ENCODE measurements at places on chromosomes 6 and 20.

DNA sequence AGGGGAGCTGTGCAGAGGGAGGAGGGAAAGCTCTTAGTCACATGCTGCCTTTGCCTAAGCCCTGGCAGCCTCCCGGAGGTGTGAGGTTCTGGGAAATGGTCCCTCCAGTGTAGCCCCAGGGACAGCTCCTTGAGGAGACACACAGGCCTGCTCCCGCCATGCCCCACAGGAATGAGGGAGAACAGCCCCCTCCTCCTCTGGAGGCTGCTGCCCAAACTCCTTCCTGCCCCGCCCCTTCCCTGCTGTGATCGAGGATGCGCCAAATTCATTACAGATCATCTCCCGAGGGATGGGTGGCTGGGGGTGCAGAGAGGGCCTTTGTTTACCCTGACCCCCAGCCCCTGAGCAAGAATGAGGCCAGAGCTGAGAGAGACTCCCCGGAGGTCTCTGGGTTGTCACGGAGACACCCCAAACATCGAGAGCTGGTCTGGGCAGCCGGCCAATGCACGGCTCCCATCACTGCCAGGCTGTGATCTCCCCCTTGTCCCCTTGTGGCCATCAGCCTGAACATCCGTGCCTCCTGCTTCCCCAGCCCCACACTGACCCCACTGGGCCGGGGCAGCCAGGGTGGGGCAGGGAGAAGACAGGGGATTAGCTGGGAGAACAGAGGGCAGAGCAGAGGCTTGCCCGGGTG, 8.4 kb downstream of the CYP21A2 start:
- DNase-seq: no peak

GRCh38 chr20:54017846-54018245, 52.5 kb downstream of the BCAS1 start:
- no peak for DNase-seq

- DNase-seq: no peak
Measured at GRCh38 chr6:30007132-30007764, 53.8 kb upstream of the POLR1H start.

GRCh38 chr20:62349556-62350097, 17.5 kb downstream of the LAMA5 start:
- no peak for DNase-seq

DNA sequence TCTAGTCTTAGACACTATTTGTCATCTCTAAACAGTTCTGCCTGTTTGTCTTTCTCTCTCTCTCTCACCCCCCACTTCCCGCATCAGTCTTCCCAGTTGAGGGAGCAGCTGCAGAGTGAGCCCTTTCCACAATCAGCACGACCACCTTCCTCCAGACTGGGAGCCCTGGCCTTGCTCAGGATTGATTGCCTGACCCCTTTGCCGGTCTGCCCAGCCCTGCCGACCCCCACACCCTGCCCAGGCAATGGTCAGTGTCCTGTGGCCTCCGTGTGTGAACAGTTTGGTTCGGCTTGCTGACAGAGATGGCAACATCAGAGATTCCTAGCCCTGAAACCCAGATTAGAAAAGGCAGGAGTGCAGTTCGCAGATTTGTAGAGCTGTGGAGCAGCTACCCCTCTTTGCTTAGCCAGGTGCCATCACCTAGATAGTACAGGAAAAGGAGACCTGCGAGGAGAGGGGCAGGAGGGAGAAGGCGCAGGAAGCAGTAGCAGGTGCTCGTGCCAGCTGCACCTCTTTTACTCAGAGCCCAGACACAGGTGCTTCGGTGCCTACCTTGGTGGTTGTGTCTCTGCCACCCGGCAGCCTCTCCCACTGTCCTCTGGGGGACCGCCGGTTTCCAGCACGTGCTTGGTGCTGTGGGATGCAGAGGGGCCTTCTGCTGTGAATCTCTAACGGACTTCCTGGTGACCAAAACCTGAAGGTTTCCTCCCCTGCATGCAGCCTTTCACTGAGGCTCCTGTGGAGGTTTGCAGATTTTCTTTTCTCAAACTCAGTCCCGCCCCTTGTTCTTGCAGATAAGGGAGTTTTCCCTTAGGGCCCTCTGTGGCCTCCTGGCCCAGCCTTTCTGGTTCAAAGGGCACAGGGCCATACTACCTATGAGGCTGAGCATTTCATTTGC, 92.4 kb downstream of the SCML4 start:
- DNase-seq: no peak

DNA sequence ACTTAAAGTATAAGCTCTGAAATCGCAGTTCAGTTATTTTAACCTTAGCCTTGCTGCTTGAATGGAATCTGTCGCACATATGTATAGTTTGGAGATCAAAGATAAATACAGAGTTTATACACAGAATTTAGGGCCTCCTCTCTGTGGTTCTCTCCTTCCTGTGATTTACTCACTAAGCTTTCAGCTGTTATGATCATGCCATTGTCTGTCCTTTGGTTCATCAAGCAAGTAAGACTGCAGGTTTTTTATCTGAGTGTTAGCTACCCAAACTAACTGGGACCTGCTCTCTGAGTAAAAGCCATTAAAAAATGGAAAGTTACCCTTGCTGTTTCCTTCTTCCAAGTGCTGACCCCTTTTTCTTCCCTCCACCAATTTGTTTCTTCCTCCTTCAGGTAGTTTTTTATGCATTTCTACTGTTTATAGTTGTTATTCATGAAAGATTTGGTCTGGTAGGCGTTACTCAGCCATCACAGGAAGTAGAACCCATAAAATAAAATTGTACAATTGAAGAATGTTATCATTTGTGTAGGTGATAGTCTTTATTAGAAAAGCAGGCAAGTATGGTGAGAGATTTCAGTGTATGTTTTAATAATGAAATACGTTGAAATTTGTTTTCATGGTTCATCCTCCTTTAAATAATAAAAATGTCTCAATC, 33.7 kb upstream of the SUMO4 start:
- DNase-seq: no peak

GRCh38 chr6:106141441-106142237, 55.5 kb downstream of the PRDM1 start:
- DNase-seq: no peak

GRCh38 chr20:39249798-39250197, 287.7 kb downstream of the DHX35 start:
- DNase-seq: no peak

DNA sequence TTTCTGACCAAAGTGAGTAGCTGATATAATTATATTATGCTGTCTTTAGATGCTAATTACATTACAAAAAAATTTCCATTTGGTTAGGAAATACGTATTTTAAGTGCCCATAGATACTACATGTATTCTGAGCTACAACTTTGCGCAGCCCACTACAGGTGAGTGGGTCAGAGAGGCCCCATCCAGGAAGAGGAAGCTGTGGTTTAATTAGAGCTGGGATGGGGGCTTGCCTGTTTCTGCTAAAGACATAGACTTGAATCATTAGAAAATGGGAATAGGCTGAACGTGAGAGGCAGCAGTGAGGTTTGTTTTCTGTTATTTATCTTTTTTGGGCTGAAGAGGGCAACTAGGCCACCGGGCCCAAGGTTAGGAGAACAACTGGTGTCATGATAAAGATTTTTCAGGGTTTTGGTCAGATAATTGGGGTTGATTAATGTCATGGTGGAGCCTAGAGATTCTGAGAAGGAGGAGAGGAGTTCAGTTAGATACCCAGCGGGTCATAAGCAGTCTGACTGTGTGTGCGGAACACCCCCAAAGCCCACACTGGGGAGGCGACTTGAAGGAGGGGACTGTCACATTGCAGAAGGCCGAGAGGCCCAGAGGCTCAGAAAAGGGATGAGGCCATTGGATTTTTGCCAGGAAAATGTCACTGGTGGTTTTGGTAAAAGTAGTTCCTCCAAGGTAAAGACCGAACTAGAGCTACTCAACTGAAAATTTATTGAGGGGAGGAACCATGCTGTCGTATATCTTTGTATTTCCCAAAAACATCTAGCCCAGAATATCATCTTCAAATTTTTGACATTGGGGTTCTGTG, 14.5 kb upstream of the IRF4 start:
- DNase-seq: no peak

DNA sequence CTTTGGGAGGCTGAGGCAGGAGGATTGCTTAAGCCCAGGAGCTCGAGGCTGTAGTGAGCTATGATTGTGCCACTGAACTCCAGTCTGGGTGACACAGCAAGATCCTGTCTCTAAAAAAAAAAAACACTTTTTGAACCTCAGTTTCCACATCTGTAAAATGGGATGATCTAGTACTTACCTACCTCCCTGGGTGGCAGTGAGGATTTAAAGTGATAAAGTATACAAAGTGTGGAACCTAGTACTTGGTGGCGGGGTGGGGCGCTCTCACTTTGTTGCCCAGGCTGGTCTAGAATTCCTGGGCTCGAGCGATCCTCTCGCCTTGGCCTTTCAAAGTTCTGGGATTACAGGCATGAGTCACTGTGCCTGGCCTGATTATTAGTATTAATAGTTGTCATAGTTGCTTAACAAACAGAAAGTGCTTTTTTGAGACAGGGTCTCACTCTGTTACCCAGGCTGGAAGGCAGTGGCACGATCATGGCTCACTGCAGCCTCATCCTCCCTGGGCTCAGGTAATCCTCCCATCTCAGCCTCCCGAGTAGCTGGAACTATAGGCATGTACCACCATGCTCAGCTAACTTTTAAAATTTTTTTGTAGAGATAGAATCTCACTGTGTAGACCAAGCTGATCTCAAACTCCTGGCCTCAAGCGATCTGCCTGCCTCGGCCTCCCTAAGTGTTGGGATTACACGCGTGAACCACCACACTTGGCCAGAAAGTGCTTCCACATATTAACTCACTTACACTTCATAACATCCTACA, 7.0 kb upstream of the PLTP start:
- no peak for DNase-seq

DNA sequence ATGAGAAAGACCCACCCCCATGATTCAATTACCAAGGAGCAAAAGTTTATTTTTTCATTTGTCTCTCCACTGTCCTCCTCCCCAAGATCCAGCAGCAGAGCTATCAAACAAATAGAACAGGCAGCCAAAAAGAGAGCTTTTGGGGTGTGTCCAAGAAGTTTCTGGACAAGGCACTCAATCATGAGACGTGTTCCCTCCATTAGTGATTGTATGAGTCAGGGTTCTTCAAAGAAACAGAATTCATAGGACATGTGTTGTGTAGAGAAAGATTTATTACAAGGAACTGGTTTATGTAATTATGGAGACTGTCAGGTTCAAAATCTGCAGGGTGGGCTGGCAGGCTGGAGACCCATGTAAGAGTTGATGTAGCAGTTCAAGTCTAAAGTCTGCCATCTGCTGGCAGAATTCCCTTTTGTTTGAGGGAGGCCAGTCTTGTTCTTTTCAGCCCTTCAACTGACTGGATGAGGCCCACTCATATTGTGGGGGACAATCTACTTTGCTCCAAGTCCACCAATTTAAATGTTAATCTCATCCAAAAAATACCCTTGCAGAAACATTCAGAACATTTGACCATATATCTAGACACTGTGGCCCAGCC, 248.1 kb upstream of the OPRM1 start:
- no peak for DNase-seq

DNA sequence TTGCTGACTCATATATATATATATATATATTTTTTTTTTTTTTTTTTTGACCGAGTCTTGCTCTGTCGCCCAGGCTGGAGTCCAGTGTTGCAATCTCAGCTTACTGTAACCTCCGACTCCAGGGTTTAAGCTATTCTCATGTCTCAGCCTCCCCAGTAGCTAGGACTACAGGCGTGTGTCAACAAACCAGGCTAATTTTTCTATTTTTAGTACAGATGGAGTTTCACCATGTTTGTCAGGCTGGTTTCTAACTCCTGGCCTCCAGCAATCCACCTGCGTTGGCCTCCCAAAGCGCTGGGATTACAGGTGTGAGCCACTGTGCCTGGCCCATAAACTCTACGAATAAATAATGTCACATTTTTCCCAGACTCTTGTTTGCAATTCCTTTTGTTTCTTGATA, 4.8 kb downstream of the LRP11 start:
- DNase-seq: no peak

DNA sequence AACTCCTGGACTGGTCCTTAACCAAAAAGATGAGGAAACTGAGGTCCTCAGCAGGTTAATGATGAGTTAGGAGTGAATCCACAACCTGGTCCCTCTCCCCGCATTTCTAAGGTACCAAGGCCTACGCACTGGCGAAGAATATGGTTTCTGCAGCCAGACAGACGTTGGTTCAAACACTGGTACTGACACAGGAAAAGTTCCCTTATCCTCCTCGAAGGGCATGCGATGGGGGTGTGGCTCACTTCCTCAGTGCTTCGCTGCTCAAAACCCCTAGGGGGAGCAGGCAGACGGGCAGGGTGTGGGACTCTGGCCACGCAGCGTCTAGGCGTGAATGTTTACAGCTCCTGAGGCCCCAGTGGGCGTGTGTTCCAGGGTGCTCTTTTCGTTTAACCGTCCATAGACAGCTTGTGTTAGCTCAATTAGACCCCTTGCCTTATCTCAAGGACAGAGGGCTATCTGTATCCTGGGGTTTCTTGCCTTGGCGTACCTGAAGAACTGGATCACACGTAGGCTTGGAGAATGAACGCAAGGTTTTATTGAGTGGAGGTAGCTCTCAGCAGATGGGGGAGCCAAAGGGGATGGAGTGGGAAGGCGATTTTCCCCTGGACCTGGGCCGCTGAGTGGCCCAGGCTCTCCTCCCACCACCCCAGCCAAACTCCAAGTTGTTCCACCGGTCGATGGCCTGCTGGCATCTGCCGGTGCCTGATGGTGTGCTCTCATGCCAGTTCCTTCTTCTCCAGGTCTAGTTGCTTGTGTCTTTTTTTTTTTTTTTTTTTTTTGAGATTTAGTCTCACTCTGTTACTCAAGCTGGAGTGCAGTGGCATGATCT, 31.8 kb upstream of the PTPN1 start:
- peak; percentile 55 for DNase-seq

DNA sequence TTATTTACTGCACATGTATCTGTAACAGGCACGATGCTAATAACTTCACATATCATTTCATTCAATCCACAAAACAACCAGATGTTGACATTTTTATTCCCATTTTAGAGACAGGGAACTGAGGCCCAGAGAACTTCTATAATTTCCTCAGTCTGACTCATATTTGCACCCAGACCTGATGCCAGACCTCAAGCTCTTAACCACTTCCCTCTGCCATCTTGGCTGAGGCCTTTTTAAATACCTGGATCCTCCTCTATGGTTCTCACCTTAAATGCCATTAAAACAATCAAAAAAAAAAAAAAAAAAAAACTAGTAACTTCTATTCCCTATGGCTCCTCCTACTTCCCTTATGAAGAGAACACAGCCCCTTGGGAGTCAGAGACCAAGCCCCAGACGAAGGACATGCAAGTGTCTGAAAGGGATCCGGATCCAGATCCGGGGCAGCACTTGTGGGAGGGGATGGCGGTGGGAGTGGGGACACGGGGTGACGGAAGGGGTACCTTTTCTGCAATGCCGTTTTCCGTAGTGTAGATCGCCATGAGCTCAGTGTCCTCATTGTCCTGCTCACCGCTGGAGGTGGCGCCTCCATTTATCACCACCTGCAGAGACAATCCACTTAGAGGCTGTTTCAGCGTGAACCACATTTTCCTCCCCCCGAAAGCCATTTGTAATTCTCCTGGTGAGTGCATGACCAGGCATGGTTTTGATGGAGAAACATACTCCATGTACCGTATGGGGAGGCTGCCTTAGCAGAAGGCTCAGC, 88.7 kb downstream of the SLC23A2 start:
- DNase-seq: no peak

DNA sequence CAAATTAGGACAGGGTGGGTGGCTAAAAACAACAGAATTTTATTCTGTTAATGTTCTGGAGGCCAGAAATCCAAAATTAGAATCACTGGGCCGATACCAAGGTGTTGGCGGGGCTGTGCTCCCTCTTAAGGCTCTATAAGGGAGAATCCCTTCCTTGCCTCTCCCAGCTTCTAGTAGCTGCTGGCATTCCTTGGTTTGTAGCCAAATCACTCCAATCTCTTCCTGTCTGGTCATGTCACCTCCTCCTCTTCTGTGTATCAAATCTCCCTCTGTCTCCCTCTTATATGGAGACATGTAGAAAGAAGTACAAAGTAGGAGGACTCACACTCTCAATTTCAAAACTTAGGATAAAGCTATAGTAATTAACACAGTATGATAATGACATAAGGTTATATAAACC, 102.9 kb upstream of the SIRPA start:
- DNase-seq: no peak
